ENCODE measurements at places on chromosomes 7 and 10.

DNA sequence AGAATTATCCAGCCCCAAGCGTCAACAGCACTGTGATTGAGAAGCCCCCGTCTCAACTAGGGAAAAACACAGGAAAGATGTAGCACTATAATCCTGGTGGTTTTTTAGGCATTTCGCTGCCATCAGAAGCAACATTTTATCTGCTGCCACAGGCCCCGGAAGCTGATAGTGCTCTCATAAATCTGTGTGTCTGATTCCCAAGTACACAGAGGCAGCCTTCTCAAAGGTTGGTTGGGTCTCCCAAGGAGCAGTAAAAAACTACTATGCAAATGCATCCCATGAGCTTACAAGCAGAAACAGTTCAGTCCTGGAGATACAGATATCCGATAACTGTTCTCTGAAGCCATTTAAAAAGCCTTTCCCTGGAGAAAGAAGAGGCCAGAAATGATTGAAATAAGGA lies 45.8 kb upstream of the LYZL1 start:
- DNase-seq, result no peak

GRCh38 chr10:16520900-16521299 lies 779 bp downstream of the C1QL3 start:
- DNase-seq, result peak; percentile 5

- no peak for DNase-seq
Observed at GRCh38 chr10:129207297-129207696, 259.7 kb upstream of the MGMT start.

DNA sequence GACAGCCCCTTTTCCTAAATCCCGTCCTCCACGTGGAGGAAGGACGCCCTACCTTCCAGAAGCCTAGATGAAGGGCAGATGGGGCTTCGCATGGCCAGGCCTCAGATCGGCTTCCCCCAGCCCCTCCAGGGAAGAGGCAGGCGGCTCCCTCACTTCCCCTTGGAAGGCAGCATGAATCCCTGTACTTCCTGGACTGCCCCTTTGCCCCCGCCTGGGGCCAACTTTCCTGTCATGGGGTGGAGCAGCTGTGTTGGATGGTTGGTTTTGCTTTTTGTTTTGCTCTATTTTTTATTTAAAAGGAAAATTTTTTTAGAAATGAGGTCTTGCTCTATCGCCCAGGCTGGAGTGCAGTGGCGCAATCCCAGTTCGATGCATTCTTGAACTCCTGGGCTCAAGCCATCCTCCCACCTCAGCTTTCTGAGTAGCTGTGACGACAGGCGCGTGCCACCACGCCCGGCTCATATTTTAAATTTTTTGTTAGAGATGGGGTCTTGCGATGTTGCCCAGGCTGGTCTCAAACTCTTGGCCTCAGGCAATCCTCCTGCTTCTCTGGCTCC lies 27.2 kb downstream of the GTF2IRD1 start:
- no peak for DNase-seq

- no peak for DNase-seq
Observed at GRCh38 chr10:1608851-1609647, 128.3 kb downstream of the ADARB2 start.

DNA sequence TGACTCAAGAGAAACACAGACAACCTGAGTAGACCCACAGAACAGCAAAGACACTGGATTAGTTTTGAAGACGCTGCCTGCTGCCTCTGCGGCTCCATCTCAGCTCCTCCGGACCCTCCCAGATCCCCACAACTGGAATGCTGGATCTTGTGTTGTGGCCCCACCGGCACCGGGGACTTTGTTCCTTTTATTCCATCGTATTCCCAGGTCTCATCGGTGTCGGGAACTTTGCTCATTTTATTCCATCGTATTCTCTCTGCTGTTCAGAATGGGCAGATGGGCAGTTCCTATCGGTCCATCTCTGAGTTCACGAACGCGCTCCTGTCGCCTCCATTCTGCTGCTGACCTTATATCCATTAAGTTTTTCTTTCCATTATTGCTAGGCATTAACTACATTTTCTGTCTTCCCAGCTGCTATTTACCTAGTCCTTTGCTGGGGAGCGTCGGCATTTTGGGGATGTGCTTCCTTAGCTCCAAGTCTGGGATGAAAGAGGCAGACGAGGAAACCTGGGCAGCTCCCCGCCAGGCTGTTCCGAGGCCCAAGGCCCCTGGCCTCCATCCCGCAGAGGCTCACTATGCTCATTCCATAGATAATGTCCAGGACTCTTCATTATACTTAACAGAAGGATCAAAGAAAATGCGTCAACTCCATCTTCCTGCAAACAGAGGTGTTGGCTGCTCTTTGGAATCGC lies 192.4 kb downstream of the MAD1L1 start:
- no peak for DNase-seq

- no peak for DNase-seq
Observed at GRCh38 chr7:55192723-55193122, 172.4 kb upstream of the LANCL2 start.

GRCh38 chr7:137847568-137848050 lies 835 bp upstream of the DGKI start:
- no peak for DNase-seq

- DNase-seq, result no peak
Observed at GRCh38 chr7:139718859-139719258, 58.9 kb downstream of the HIPK2 start.

- DNase-seq, result no peak
Observed at GRCh38 chr7:6730343-6730633, 23.5 kb upstream of the ZNF12 start.

DNA sequence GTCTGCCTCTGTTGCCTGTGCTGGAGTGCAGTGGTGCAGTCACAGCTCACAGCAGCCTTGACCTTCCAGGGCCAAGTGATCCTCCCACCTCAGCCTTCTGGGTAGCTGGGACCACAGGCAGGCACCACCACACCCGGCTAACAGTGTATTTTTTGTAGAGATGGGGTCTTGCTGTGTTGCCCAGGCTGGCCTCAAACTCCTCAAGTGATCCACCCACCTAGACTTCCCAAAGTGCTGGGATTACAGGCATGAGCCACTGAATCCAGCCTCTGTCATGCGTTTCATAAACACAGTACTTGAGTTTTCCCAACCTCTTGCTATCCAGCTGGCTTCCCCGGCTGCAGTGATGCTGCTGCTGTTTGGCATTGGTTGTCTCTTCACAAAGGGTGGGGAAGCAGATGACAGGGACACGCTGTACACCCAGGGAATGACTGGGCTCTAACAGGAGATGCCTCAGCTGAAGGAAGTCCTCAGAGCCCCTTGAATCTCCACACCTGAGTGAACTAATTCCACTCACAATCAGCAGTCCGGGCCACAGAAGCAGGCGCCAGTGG lies 191.5 kb downstream of the DIP2C start:
- no peak for DNase-seq

GRCh38 chr7:29142021-29142727 lies 4.2 kb downstream of the CPVL start:
- DNase-seq, result no peak

GRCh38 chr7:129091484-129092002 lies 36.6 kb upstream of the TNPO3 start:
- peak; percentile 86 for DNase-seq

- no peak for DNase-seq
Observed at GRCh38 chr7:21671859-21672258, 129.0 kb downstream of the DNAH11 start.

- DNase-seq, result no peak
Observed at GRCh38 chr7:130951976-130952876, 218.2 kb upstream of the KLF14 start.

- peak; percentile 39 for DNase-seq
Observed at GRCh38 chr10:61900829-61901792, at the start of gene ARID5B. Gene ARID5B (plus strand): TSS chr10:61901699. CDS start chr10:61901710, 11 bp downstream.

DNA sequence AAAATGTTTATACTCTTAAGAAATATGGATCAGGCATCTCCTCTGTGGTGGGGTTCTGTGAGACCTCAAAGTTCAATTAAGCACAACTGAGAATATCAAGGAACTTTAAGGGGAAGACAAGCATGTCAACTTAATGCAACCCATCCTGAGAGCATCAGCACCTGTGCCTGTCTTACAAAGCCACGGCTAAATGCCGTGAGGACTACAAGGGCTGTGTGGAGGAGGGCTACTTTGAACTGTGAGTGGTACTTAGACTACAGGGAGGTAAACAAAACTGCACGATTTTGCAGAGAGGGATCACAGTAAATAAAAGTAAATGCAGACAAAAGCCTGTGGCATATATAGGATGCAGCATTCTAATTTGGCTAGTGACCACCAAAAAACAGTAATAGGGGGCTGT lies 139.1 kb downstream of the ATE1 start:
- no peak for DNase-seq

GRCh38 chr10:23643111-23643780 lies 204.4 kb downstream of the OTUD1 start:
- DNase-seq, result no peak

DNA sequence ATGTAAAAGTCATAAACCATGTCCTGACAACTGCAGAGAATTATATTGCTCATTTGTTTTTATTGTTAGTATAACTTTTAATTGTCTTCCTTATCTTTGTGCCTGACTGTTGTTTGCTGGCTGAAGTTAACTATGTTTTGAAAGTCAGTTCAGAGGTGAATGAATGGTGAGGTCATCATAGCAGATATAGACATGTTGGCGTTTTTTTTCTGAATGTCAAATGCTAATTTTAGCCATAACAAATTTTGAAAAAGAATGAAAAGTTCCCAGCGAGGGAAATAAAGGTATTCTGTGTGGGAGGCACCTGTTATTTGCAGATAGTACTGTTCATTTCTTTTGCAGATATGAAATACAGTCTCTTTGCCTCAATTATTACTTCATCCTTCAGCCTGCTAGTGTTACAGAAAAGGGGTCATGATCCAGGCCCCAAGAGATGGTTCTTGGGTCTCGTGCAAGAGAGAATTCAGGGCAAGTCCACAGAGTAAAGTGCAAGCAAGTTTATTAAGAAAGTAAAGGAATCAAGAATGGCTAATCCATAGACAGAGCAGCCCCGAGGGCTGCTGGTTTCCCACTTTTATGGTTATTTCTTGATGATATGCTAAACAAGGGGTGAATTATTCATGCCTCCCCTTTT lies 96.5 kb downstream of the CAMK1D start:
- no peak for DNase-seq

DNA sequence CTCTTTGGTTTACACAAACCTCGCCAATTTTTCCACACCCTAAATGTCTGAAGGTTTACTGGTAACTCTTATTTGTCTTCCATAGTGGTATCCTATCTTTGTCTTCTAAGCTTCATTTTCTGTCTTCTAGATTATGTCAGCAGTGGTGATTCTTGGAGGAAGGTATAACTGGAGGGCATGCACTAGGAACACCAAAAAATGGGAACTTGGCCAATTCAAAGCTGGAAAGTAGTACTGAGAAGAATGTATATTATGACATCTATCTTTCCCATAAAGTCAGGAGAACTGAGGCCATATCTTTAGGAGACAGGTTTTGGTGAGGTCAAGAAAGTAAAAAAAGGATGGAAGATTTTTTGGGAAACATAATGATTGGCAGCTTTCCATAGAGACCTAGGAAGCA lies 113.3 kb downstream of the CPEB3 start:
- no peak for DNase-seq

DNA sequence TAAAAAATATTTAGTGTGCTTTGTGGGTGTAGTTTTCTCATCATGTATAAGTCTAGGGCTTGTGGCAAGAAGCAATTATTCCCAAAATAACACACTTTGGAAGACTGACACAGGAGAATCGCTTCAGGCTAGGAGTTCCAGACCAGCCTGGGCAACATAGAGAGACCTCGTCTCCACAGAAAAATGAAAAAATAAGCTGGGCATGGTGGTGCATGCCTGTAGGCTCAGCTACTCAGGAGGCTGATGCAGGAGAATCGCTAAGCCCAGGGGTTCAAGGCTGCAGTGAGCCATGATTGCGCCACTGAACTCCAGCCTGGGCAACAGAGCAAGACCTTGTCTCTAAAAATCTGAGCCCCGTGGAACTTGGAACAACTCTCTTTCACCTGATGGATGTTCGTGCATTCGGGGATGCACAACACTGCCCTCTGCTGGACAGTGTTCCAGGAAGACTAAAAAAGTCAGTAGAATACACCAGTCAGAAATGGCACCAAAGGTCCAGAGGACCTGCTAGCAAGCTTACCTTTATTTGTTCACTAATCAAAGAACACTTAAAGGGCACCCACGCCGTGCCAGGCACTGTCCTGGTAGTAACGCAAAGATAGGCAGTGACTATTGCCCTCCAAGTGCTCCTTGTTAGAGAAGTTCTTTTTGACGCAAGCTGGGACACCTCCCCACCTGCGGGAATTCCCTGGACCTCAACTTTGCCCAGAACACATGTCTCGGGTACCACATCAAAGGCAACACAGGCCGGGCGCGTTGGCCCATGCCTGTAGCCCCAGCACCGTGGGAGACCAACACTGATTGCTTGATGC lies 81.9 kb upstream of the CALN1 start:
- DNase-seq, result peak; percentile 36

All from activated gamma-delta T cell treated with Interleukin-2 at 50 U/mL for 16 hours (primary cell).